Ammon's horn (tissue), 1 donor: ENCODE measurements at places on chromosomes 16 and 17.
A peak's percentile ranks its signal among the peaks of the same experiment; 100 is the strongest.

GRCh38 chr17:58525239-58525638 is 10.8 kb upstream of the MTMR4 start:
- no peak for DNase-seq

- DNase-seq, result no peak
These were observed 3.9 kb downstream of the STAT5B start for GRCh38 chr17:42272162-42272907.

DNA sequence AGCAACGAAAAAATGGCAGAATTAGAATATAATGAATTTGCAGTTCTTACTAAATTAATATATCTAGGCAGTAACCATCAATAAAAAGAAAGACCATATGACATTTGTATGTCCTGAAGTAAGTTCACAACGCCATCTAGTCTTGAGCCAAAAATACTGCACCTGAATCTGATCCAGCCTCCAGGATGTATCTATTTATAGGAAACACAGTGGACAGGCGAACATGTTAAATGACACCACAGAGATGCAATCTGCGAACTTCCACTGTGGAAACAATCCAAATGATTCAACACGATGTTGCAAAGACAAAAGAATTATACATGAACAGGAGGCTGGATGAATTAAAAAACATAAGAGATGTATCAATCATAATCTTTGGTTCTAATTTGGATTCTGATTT is 197.6 kb downstream of the CDH13 start:
- DNase-seq, result no peak

DNA sequence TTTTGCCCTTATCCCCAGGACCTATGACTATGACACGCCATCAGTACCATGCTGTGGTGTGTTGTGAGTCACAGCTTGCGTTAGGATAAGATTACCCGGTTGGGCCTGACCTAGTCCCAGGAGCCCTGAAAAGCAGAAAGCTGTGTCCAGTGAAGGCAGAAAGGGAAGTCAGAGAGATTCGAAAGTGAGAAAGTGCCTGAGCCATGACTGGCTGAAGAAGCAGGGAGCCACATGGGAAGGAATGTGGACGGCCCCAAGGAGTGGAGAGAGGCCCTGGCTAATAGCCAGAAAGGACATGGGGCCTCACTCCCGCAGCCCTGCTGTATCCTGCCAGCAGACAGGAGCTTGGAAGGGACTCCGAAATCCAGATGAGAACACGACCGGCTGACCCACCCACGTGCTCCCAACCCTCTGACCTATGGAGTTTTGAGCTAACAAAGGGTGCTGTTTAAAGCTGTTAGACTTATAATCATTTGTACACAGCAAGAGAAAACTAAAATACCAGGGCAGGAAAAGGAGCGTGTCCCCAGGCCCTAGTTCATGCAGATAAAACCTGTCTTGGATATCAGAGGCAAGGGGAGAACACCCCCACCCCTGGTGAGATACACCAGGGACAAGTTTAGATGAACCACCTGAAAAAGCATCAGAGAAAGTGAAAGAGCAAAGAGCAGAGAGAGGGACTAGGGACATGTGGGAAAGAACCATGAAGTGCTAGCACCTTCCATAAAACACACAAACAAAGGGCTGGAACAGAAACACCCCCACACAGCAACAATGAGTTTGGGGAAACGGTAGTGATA is 115.3 kb downstream of the SLC39A11 start:
- peak; percentile 53 for DNase-seq

DNA sequence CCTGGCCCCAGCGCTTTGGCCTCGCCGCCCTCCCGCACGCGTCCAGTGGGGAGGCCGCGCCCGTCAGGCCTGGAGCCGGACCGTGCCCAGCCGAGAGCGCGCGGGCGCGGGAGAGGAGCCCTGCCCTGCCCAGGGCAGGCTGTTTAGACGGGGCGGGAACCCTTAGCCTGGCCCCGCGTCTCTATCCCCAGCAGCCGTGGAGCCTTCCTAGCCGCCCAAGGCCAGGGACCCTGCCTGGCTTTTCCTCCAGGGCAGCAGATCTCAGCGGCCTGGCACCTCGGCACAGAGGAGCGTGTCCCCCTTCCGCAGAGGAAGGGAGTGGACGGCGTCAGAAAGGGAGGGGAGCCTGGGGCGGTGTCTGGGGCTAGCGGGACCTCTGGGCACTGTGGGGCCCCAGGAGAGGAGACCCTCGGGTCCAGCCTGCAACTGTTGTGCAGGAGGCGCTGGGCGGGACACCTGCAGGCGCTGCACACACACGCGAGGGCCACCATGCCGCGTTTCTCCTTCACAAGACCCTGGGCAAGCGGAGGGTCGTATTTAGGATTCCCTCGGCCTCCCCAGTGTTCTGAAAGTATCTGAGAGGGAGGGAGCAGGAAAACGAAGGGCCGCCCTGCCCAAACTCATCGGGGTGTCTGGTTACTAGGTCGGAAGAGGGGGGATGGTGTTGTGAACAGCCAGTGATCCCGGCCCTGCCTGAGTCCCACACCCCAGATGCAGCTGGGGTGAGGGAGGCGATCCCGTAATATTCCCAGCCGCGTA is 2.3 kb upstream of the NPTX1 start:
- no peak for DNase-seq

- DNase-seq, result no peak
These were observed 28.8 kb upstream of the ACSF3 start for GRCh38 chr16:89064606-89065457.

- no peak for DNase-seq
These were observed 47.3 kb upstream of the PMFBP1 start for GRCh38 chr16:72219282-72219681.

DNA sequence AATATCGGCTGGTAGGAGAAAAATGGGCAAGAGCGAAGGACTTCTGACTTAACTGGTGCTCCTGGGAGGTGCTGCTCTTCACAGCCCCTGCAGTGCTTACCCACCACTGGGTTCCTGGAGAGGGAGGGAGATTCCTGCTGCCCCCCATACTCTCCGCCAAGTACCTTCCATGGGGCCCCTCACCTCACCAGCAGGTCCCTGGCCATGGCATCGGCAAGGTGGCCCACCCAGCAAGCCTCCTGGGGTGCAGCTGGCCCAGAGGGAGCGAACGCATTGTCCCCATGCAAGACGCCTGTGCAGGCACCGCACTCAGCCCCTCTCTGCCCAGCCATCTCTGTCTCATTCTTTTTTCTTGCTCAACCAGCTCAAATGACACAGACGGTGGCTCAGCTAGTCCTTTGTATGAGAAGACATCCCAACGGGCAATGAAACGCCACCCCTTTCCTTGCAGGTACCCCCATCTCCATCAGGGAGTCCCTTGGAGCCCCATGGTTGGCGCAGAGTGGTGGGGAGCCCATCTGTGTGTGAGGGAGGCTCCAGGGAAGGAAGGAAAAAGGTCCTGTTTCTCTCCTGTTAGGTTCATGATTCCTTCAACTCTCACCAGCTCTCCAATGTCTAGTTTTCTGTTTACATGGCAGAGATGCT is 9.6 kb upstream of the ALDH3A1 start:
- no peak for DNase-seq

- no peak for DNase-seq
These were observed 23.5 kb upstream of the PYY start for GRCh38 chr17:43976963-43977837.

- DNase-seq, result no peak
These were observed 102.7 kb upstream of the DNAH9 start for GRCh38 chr17:11495613-11496012.

DNA sequence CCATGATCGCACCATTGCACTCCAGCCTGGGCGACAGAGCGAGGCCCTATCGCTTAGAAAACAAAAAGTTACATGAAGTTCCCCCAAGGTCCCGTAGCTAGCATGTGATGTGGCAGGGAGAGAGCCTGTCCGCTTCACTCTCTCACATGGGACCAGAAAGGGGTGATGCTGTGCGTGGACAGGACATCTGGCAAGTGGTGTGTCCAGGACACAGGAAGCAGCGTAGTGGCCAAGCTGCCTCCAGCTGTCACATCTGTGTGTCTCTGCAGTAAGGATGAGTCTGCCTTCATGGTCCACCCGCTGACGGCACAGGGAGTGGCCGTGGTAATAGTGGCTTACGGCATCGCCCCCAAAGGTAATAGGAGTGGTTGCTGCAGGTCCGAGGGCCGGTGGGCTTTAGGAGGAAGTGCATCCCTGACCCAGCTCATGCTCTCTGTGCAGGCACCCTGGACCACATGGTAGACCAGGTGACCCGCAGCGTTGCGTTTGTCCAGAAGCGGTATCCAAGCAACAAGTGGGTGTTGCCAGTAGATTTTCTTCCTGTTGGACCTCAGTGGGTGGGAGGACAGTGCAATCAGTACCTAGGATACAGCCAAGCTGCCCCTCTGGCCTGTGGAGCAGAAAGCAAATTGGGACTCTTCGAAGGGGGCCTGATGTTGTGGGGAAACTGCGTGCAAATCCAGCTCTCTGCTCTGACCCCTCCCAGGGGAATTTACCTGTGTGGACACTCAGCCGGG is 9.5 kb upstream of the BIRC5 start:
- DNase-seq, result no peak

DNA sequence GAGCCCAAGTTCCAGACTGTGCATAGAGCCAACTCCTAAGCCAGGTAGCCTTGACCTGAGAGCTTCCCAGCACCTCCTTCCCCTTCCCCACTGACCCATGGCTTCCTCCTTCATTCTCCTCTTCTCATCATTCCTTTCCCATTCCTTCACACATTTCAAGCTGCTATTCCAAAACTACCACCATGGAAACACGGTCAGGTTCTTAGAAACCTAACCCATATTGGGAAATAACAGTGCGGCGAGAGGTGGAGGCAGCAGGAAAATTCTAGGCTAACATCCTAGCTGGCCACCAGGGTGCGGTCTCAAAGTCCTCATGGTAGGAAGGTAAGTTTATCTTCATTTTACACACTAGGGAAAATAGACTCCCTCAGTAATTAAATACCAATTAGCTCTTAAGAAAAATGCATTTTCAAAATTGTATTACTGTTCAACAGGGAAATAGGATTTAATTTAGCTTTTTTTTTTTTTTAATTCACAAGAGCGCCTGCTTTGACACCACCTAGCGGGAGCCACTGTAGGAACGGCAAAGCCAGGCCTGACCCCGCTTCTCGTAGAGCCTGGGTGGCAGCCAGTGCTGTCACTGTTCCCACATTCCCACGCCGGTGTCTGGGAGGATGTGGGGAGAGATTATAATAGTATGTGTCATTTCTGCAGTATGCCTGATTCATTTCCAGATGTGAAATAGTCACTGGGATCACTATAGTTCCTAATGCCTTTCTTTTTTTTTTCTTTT is 14.0 kb upstream of the SPHK1 start:
- peak; percentile 51 for DNase-seq

GRCh38 chr16:68995011-68995504 is 110.4 kb upstream of the HAS3 start:
- DNase-seq, result no peak

- no peak for DNase-seq
These were observed 3.5 kb downstream of the FOXJ1 start for GRCh38 chr17:76137351-76138233.

GRCh38 chr16:62963846-62964245 is 927.6 kb upstream of the CDH8 start:
- no peak for DNase-seq

GRCh38 chr17:11300738-11301137 is 59.7 kb downstream of the SHISA6 start:
- DNase-seq, result peak; percentile 46

- DNase-seq, result no peak
These were observed 40.5 kb downstream of the C16orf82 start for GRCh38 chr16:27107185-27107592.

DNA sequence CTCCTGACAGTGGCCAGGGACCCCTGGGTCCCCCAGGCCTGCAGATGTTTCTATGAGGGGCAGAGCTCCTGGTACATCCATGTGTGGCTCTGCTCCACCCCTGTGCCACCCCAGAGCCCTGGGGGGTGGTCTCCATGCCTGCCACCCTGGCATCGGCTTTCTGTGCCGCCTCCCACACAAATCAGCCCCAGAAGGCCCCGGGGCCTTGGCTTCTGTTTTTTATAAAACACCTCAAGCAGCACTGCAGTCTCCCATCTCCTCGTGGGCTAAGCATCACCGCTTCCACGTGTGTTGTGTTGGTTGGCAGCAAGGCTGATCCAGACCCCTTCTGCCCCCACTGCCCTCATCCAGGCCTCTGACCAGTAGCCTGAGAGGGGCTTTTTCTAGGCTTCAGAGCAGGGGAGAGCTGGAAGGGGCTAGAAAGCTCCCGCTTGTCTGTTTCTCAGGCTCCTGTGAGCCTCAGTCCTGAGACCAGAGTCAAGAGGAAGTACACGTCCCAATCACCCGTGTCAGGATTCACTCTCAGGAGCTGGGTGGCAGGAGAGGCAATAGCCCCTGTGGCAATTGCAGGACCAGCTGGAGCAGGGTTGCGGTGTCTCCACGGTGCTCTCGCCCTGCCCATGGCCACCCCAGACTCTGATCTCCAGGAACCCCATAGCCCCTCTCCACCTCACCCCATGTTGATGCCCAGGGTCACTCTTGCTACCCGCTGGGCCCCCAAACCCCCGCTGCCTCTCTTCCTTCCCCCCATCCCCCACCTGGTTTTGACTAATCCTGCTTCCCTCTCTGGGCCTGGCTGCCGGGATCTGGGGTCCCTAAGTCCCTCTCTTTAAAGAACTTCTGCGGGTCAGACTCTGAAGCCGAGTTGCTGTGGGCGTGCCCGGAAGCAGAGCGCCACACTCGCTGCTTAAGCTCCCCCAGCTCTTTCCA is 25.1 kb downstream of the C1QTNF1 start:
- no peak for DNase-seq

DNA sequence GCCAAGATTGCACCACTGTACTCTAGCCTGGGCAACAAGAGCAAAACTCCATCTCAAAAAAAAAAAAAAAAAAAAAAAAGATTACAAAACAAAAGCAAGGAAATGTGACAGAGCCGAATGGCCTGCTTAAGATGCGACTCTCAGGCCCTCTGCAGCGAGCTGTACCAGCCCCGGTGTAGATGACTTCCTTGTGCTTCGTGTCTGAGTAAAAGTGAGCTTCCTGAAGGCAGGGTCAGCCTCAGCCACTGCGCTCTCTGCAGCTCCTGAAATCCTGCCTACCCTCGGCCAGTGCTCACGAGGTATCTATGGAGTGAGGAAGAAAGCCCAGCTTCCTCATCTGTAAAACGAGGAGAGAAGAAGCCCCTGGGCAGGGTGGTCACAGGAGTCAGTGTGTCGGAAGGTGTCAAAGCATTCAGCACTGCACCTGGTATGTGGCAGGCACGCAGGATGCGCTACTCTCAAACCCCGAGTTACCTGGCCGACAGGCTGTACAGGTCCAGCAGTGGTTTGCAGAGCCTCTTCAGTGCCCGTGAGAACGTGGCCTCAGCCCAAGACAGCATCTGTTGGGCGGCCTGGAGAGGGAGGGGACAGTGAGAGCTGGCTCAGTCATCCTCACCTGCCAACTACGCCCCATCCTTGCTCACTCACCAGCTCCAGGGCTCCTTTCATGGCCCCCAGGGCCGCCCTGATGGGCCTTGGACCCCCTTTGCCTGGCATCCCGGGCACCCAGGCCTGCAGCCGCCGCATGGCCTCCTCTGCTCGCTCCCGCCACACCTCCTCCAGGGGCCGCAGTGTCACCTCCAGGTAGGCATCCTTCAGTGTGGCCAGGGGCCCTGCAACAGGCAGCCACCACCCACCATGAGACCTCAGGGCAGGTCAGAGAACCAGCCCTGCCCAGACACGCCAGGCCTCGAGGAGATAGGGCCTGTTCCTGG is 44.6 kb downstream of the RMI2 start:
- no peak for DNase-seq

GRCh38 chr17:50354198-50354597 is 8.3 kb downstream of the XYLT2 start:
- DNase-seq, result no peak

- no peak for DNase-seq
These were observed 104.7 kb downstream of the MRM1 start for GRCh38 chr17:36705874-36706731.
